ENCODE measurements at places on chromosomes 7 and 10.

- no peak for DNase-seq
Observed at GRCh38 chr7:17411922-17412321, 113.5 kb downstream of the AHR start.

GRCh38 chr7:21028186-21028585, 241.5 kb upstream of the SP8 start:
- DNase-seq, result no peak

DNA sequence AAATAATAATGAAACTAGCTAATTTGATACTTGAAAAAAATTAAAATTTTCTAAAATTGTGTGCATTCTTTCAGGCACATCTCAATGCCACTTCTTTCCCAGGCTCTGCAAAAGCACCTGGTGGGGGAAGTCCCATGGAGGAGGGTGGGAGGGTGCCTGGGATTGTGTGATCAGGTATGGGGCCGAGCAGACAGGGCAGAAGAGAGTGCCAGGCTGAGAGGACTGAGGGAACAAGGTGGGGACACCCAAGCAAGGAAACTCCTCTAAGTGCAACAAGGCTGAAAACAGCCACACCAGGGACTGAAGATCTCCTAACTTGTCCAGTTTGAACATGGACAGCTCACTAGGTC, 13.8 kb downstream of the PARP12 start:
- DNase-seq, result no peak

GRCh38 chr7:31307972-31308371, 32.6 kb downstream of the NEUROD6 start:
- no peak for DNase-seq

- no peak for DNase-seq
Observed at GRCh38 chr10:77902159-77902558, 24.4 kb downstream of the DLG5 start.

All from common myeloid progenitor, CD34-positive (primary cell).